Fibroblast of gingiva (primary cell): ENCODE measurements at places on chromosomes 5 and 9.
A peak's percentile ranks its signal among the peaks of the same experiment; 100 is the strongest.

GRCh38 chr9:7790819-7791182 lies 8.8 kb downstream of the DMAC1 start:
- no peak for DNase-seq

- no peak for DNase-seq
Measured at GRCh38 chr5:79560771-79561524, 47.0 kb upstream of the HOMER1 start.

DNA sequence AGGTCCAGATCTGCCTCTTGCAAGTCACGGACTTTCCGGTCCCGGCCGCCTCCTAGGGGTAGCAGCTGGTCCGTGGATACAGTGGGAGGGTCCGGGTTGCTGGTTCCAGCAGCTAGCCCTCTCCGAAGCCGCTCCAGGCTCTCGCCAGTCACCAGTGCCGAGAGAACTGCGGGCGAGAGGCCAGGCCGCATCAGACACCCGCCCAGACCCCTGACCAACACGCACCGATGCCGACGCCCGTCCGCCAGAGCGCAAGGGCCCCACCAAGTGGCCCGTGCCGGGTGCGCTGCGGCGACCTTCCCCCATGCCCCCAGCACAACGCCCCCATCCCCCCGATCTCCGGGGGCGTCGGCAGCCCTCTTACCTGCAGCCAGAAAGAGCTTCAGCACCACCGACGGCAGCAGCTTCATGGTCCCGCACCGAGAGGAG lies 470 bp downstream of the HBEGF start:
- DNase-seq: peak; percentile 42

GRCh38 chr9:132690696-132691095 lies 20.4 kb downstream of the GTF3C4 start:
- no peak for DNase-seq

DNA sequence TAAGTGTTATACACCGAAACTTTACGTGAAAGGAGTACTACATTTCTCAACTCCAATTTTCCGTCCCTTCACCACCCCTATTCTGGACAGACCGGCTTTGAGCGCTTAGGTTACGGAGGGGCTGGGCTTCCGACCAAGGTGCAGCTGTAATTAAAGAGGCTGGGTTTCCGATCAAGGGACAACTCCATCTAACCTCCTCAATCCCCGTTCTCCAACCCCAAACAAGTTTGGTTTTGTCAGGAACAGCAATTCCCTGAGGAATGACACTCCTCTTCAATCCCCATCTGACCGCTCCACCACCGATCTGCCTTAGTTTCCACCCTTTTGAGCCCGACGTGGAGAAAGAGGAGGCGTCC lies 577 bp downstream of the TUT7 start:
- DNase-seq: no peak

- peak; percentile 43 for DNase-seq
Measured at GRCh38 chr5:150801117-150801927, 22.8 kb downstream of the SMIM3 start.

DNA sequence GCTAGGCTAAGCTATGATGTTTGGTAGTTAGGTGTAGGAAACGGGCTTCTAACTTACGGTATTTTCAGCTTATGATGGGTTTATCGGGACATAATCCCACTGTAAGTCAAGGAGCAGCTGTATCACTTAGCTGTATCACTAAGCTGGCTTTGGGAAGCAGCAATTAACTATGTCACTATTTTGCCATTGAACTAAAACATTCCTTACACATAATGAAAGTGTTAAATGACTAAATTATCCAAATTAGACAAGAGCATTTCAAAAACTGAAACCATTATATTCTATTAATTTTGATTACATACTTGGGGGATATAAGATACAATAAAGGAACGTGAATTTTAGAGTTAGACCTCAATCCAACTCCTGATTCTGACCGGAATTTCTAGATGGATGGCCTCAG lies 188.3 kb downstream of the AGTPBP1 start:
- no peak for DNase-seq

GRCh38 chr5:149381986-149382338 lies 2.9 kb upstream of the IL17B start:
- peak; percentile 44 for DNase-seq
